NCI-H524 (cell line): ENCODE measurements at places on chromosomes 1 and 21.

GRCh38 chr1:176847052-176847451 is 317.5 kb downstream of the ASTN1 start:
- peak; percentile 54 for DNase-seq

DNA sequence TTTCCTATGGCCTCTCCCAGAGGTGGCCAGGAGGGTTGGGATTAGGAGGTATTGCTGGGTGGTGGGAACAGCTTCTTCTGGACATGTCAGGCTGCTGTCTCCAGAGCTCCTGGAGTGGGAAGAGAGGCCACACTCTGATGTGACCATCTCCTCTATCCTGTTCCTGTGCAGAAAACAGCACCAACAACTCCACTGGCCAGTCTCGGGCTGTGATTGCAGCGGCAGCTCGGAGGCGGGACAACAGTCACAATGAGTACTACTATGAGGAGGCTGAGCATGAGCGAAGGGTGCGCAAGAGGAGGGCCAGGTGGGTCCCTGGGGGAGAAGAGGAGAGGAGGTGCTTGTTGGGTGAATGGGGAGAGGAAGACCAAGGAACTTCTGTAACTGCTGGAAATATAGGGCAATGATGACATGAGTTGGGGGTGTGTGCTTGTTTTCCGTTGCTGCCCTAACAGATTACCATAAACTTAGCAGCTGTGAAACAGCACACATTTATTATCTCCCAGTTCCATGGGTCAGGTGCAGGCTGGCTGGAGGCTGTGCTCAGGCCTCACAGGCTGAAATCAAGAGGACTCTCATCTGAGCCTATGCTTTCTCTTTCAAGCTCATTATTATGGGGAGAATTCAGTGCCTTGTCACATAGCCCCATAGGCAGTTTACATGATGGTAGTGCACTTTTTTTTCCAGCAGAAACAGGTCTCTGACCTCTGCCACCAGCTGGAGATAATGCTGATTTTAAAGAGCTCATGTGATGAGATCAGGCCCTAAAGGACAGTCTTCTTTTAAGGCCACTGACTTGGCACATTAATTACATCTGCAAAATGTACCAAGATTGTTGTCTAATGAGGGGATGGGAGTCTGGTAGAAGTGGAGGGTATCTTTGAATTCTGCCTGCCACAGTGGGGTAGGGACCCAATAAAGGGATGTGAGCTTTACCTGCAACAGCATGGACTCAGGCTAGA is 20.8 kb downstream of the VANGL2 start:
- DNase-seq: no peak

DNA sequence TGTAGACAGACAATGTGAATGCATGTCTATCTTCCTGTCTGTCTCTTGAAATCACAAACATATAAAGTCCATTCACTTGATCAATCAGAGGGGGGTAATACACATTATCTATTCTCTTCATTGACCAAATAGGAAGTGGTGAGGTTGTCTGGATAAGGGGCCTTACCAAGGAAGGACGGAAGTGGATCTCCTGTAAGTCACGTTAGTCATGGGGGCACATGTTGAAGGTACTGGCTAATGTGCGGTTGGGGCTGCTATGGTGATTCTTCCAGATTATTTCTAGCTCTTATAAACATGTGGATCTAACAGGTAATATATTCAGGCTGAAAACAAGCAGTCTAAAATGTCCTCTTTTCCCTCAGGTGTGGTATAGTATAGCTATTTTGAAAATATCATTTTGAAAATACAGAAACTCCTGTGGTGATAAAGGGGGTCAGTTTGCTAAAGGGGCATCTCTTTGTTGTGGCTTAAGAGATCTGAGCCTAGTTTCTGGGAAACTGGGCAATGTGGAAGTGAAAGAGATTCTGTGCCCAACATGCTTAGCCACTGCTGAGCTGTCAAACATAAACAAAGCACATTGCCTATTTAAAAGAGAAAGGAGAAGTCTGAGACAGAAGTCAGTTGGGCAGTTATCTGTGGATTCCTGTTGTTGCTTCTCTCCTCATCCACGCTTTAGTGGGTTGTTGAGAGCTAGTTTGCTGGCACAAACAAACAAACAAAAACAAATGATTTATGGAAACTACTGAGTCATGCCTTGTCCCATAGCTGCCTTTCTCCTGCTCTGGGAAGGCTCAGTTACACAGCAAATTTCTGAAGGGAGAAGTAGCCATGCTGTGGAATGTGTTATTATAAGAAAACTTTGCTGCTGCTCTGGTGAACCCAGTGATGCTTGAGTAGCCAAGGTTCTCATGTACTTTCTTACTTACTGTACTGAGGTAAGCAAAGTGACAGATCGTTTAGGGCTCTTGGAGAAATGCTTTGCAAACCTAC is 166.9 kb downstream of the HLX start:
- DNase-seq: no peak

- DNase-seq: no peak
These were observed 320.1 kb upstream of the FMN2 start for GRCh38 chr1:239771550-239771949.

- DNase-seq: no peak
These were observed 235.4 kb downstream of the PBX1 start for GRCh38 chr1:164794356-164794755.

DNA sequence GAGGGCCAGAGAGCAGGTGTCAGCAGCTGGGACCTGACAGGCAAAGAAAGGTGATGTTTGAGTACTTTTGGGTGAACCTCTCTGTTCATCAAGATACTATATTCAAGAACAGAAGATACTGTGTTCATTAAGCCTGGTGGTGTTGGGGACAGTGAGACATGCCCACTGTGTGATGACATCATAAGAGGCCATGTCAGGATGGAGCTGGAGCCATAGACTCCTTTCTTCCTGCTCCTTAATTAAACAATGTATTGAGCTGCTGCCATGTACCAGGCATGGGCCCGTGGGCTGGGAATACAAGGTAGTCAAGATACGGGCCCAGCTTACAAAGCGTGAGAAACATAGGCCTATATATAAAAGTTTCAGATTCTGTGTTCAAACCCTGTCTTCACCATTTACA is 435.4 kb downstream of the RPS6KC1 start:
- no peak for DNase-seq

DNA sequence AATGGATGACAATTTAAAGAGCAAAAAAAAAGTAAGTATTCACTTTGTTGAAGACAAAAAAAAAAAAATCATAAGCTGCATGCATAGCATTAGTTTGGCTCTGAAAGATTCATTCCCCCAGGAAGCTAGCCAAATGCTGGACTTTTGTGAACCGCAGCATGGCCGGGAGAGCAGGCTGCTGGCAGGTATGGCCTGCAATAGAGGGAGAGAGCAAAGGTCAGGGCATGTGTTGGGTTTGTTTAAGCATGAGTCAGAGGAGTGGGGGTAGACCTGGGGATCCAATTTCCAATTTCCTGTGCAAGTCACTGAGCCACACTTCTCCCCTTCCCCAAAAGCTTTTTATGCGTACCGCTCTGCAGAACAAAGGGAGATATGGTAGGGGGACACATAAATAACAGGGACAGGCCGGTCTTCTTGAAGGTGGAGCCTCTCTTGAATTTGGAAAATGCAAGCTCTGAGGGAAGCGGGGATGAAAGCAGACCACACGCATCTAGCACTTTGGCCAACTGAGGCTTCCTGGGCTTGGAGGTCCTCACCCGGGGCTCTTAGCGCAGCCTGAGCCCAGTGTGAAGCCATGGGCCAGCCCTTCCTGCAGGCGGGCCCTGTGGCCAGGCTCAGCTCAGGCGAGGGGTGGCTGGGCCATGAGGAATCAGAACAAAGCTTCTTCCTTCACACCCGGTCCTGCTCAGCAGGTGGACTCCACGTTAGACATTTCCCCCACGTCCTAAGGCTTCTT is 171.1 kb downstream of the TOMM20 start:
- no peak for DNase-seq

DNA sequence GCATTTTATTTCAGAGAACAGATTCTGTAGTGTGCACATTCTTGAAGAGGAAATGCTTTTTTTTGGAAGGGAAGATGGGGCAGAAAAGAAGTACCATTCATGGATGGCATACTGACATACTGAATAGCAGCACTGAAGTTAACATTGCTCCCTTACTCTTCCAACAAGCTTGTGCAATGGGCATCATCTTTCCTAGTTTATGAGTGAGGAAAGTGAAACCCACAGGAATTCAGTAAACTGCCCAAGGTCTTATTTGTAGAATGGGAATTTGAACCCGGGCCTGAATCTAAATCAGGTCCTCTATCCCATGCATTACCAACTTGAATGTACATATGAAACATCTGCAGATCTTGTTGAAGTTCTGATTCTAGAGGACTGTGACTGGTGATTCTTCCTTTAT is 215.7 kb upstream of the FGGY start:
- no peak for DNase-seq
